ENCODE measurements at places on chromosomes 5 and 9. TPM values are rescaled to one million over a fixed set of nuclear protein-coding genes. Genes with fewer than 3 reads are reported as not detected.

The EXD3 gene
- 21.4 TPM for total RNA-seq

The AHRR gene
- total RNA-seq: 2.7 TPM

The SPATA9 gene
- not detected for total RNA-seq

The IL9 gene
- total RNA-seq: not detected

The OR1J2 gene
- not detected for total RNA-seq

The OTP gene
- total RNA-seq: not detected

The ACTBL2 gene
- total RNA-seq: not detected

The PDZD2 gene
- total RNA-seq: 0.64 TPM

The CAPSL gene
- not detected for total RNA-seq
